ENCODE measurements at places on chromosomes 12 and 14. TPM values are rescaled to one million over a fixed set of nuclear protein-coding genes. Genes with fewer than 3 reads are reported as not detected.
A peak's percentile ranks its signal among the peaks of the same experiment; 100 is the strongest.

The GARIN6 gene
- not detected for total RNA-seq

- H3K27ac ChIP-seq = no peak overlapping the region
- no peaks in the 10 kb centered on the region for H3K27me3 ChIP-seq
- H3K36me3 ChIP-seq = no peaks in the 10 kb centered on the region
- no peak for DNase-seq
Observed at GRCh38 chr14:104597576-104597975, 7.0 kb downstream of the TMEM179 start.

DNA sequence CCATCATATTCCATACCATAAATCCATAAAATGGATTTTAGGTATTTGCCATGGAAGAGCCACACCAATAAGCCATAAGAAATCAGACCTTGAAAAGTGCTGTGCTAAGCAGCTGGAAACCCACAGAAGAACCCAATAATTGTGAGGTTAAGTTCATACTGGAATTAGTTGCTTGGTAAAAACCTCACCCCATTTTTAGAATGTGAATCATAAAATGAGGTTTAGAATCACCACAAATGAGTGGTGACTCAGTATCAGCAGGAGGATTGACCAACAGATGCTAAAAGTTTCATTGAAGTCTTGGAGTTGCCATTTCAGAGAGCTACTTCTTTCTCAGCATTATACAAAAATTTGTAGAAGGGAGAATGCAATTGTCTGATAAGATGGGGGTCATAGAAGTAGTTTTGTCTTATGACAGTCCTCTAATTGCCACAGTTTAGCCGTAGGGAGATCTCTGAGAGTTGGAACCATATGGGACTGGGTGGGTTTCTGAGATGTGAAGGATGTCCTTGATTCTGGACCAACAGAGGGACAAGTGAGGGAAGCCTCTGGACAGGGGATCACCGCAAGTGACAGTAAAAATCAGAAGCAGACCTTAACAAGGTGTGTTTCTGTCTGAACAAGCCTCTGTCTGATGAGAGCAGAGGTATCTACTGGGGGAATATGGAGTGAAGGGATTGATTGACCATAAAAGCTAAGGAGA lies 1.4 kb upstream of the STON2 start:
- no peaks in the 10 kb centered on the region for H3K36me3 ChIP-seq
- no peaks in the 10 kb centered on the region for H3K27me3 ChIP-seq
- DNase-seq = peak; percentile 41
- H3K4me3 ChIP-seq = no peak overlapping the region

DNA sequence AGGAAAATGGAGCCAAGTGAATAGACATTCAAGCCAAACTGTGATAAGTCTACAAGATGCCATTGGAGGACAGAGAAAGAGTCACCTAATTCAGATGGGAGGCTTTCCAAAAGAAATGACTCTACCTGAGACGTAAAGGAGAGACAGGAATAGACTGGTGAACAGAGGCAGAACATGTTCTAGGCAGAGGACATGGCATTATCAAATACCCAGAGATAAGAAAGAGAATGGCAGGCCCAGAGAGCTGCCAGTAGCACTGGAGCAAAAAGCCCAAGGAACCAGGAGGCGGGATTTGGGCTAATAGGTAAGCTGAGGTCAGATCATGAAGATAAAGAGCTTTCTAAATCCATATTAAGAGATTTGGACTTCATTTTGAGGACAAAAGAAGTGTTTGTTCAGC lies 207.1 kb downstream of the AKAP6 start:
- H3K36me3 ChIP-seq = no peaks in the 10 kb centered on the region
- no peak overlapping the region for H3K27ac ChIP-seq
- no peak for DNase-seq
- no peaks in the 10 kb centered on the region for H3K4me1 ChIP-seq
- H3K4me3 ChIP-seq = no peak overlapping the region

DNA sequence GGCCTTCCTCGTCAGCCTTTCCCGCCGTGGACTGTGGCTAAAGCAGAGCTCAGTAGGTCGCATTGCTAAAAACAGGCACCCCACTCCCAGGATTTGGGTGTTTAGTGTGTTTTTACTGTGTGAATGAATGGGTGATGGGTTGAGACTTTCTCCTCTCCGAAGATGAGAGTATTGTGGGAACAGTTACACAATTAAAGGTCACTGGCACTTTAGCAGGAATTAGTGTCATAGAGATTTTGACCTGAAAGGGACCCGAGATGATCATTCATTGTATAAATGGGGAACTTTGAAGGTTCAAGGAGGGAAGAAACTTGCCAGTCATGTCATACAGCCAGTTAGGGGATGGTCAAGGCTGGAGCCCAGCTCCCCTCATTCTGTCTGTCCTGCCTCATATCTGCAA lies 56.9 kb downstream of the TSPAN9 start:
- H3K36me3 ChIP-seq = no peaks in the 10 kb centered on the region
- no peaks in the 10 kb centered on the region for H3K27me3 ChIP-seq
- H3K4me1 ChIP-seq = peaks cover 27% of the 10 kb centered on the region
- no peak overlapping the region for H3K27ac ChIP-seq
- no peak for DNase-seq
